T-helper 17 cell (primary cell): ENCODE measurements at places on chromosomes 3 and 15. TPM values are rescaled to one million over a fixed set of nuclear protein-coding genes. Genes with fewer than 3 reads are reported as not detected.

DNA sequence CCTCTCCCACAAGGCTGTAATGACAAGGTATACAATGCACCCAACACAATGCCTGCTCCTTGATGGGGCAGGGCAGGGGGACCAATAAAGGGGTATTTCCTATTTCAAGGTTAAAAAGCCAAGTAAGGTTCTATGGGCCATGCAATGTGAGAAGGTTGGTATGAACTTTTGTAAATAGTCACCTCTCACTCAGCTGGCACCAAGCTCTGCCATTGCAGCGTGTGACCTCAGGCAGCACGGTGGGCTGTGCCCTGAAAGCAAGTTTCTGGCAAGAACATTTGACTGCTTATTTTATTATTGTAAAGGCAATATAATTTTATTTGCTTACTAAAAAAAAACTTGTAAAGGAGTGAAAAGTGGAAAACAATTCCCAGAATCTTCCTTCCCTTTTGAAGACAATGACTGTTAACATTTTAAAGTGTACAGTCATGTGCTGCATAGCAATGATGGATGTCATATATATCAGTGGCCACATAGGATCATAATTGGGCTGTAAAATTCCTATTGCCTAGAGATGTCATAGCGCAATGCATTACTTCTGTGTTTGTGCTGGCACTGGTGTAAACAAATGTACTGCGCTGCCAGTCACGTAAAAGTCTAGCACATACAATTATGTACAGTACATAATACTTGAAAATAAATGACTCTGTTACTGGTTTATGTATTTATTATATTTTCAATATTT, 167.3 kb upstream of the RORA start:
- DNase-seq = no peak

GRCh38 chr3:117660941-117661817, 951.6 kb downstream of the TUSC7 start:
- DNase-seq = no peak

DNA sequence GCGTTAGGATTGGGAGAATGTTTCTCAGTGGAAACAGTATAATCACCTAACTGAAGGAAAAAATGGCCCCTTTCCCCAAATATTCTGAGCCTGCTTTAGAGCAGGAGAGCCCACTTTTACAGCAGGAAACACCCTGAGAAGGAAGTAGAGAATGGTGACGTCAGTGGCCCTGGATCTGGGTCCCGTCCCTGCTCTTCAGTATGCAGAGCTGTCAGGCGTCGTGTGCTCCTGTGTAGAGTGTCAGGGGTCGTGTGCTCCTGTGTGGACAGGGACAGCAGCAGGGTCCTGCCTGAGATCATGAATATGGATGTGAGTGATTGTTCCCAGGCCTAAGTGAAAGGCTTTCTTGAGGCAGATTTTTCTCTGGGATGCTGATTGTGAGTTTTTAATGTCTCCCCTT, 45.2 kb downstream of the CGNL1 start:
- no peak for DNase-seq

DNA sequence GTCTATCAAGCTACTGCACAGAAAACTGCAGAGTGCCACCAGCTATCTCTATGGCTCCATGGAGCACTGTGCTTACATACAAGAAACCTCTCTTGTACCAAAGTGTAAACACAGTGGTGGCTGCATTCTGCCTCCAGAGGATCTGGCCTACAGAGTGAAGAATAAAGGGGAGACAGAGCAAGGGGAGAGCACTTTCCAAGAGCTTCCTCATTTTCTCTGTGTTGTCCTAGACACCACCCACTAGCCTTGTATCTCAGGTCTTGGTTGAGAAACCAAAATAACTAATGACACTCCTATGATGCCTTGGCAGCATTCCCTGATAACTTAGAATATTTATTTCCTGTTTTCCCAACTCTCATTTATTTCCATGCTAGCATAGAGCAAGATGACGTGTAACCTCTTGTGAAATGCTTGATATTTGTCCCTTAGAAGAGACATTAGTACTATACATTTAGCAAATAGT, 56.9 kb upstream of the PHLDB2 start:
- DNase-seq = no peak

- no peak for DNase-seq
Measured at GRCh38 chr3:131568460-131568859, 65.7 kb upstream of the MRPL3 start.

DNA sequence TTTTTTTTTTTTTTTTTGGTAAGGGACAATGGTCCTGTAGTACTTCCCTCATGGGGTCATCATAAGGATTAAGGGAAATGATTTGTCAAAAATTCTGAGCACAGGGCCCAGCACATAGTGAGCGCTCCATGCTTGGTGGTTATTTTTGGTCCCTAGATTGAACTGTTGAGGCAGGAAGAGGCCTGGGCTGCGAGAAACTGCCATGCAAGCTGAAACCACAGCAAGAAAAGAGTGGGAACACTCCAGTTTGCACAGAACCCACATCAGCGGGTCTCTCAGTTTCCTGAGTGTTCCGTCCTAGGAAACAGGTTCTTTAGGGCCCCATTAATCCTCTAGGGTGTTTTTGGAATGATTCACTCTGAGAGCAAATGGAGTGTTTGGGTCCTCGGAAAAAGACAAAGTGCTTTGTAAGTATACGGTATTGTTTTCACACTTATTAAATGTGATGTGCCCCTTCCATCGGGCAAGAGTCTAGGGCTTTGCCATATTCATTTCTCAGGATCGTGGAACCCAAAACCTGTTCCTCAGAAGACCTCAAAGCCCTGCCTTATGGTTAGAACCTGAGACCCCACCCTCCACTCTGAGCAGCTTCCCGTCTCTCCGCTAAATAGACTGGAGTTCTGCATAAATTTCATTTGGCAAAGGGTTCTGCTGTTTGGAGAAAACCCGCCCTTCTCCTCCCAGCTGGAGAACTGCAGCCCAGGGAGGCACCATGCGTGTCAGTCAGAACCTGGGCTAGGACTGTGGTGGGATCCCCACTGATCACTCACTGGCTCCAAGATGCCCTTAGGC, 60.4 kb downstream of the SPSB4 start:
- DNase-seq = no peak

GRCh38 chr3:57370341-57370740, 77.9 kb upstream of the ASB14 start:
- no peak for DNase-seq

- no peak for DNase-seq
Measured at GRCh38 chr3:134655706-134656105, 4.9 kb upstream of the KY start.

- no peak for DNase-seq
Measured at GRCh38 chr15:43286074-43286473, 19.3 kb upstream of the TGM5 start.

GRCh38 chr3:53822331-53822741, 23.9 kb downstream of the CHDH start:
- no peak for DNase-seq

DNA sequence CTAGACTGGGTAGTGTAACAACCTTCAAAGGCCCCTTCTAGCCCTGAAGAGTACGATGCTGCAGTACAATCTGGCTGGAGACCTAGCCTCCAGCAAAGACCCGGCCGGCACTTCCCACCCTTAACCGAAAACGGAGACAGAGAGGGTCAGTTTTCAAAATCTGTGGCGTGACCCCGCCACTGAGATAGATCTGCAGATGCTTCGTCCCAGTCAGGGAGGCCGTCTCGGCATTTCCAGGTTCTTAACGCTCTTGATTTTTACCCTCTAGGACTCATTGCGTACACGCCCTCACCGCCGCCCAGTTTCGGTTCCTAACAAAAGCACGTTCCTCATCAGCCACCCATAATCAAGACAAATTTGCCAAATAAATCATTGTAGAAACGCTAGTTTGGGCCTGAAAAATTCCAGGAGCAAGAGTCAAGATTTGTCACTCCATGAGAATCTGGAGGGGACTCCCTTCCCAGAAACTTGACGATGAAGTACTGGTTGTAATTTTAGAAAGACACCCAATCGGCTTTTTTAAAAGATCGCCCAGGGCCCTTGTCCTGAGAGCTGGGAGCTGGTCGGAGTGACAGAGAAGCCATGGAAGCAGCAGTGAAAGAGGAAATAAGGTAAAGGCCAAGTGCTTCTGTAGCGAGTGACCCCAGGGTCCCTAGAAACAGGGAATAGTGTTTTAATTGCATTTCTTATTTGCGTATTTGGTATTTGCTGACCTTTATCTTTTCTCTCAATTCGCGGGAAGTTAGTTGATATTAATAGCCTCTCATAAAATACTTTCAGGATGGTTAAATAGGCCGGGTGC, 868 bp upstream of the TMEM87A start:
- DNase-seq = peak; percentile 33

DNA sequence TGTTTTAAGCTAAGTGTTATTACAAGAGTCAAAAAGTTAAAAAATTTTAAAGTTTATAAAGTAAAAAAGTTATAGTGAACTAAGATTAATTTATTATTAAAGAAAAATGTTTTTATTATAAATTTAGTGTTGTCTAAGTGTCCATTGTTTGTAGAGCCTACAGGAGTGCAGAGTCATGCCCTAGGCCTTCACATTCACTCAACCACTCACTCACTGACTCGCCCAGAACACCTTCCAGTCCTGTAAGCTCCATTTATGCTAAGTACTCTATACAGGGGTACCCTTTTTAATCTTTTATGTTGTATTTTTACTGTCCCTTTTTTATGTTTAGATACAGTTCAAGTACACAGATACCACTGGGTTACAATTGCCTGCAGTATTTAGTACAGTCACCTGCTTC, 37.2 kb downstream of the EEFSEC start:
- DNase-seq = no peak

- DNase-seq = no peak
Measured at GRCh38 chr3:103453152-103453551, 1018.3 kb downstream of the ZPLD1 start.

- DNase-seq = no peak
Measured at GRCh38 chr15:94412979-94413746, 181.8 kb downstream of the MCTP2 start.

The SLC22A13 gene
- 0.32 TPM for total RNA-seq

The PCYT1A gene
- 82.0 TPM for total RNA-seq

The FURIN gene
- 133 TPM for total RNA-seq

The APEH gene
- total RNA-seq = 61.2 TPM

The SOX14 gene
- not detected for total RNA-seq

The PLXNB1 gene
- 4.1 TPM for total RNA-seq

The CD86 gene
- 4.3 TPM for total RNA-seq

The FBXW12 gene
- not detected for total RNA-seq

The LRRC31 gene
- total RNA-seq = not detected
